ENCODE measurements at places on chromosomes 11 and 22.

DNA sequence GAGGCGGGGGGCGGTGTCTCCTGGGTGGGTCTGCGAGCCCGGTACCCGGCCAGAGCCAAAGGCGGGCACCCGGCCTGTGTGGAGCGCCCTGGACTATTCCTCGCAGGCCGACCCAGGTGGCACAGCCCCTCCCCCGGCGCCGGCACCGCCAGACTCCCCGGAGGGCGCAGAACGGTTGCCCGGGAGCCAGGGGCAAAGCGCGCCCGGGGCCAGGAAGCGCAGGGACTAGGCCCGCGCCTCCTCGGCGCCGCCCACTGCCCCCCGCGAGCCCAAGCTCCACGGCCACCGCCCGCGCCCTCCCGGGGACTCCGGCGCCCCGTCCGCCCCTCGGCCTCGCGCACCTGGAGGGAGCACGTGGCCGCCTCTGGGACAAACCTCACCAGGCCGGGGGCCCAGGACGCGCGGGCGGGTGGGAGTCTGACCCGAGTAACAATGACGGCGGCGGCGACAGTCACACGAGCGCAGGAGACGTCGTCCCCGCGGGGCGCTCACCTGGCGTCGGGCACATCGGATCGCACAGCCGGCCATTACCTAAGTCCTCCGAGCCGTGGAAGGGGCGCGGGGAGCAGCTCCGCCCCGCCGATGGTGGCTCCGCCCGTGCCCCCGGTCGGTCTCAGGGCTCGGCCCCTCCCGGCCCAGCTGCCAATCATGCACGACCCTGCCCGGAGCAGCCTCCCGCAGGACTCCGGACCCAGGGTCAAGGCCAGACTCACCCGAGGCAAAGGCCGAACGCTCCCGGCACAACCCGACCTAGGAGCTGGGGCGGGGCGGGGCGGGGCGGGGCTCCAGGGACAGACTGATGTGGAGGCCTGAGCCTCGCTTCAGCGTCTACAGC, 7.4 kb downstream of the PLXNB2 start:
- ATAC-seq: no peak

- ATAC-seq: no peak
Measured at GRCh38 chr22:44576311-44577260, 78.6 kb upstream of the RTL6 start.

GRCh38 chr22:16601437-16602223, 9.0 kb upstream of the CCT8L2 start:
- no peak for ATAC-seq

DNA sequence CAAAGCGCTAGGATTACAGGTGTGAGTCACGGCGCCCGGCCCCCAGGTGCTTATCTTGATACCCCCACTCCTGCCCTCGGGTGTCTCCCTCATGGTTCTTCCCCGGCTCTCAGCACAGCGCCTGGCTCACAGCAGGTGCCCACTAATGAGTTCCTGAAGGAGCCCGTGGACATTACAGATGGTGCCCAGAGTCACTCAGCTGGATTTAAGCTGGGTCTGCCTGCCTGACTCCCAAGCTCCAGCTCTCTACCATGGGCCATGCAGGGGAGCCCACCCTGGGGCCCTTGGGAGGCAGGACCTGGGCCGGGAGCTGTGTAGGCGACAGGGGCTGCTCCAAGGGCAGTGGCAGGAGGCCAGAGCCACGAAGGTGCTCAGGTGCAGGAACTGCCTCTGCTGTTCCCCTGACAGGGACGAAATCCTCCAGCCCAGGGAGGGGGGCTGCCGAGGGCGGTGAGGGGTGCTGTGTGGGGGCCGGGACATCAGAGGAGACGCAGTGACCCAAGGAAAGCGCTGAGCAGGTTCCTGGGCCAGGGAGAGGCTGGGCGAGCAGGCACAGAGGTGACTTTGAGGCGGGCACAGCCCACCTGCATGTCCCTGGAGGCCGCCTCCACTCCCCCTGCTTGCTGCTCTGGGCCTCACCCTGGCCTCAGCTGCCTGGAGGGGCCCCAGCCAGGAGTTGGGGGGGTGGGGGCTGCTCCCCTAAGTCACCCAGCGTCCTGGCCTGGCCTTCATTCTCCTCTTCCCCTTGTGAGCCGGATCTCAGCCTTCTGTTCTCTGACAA, 14.6 kb upstream of the FLRT1 start:
- no peak for ATAC-seq

DNA sequence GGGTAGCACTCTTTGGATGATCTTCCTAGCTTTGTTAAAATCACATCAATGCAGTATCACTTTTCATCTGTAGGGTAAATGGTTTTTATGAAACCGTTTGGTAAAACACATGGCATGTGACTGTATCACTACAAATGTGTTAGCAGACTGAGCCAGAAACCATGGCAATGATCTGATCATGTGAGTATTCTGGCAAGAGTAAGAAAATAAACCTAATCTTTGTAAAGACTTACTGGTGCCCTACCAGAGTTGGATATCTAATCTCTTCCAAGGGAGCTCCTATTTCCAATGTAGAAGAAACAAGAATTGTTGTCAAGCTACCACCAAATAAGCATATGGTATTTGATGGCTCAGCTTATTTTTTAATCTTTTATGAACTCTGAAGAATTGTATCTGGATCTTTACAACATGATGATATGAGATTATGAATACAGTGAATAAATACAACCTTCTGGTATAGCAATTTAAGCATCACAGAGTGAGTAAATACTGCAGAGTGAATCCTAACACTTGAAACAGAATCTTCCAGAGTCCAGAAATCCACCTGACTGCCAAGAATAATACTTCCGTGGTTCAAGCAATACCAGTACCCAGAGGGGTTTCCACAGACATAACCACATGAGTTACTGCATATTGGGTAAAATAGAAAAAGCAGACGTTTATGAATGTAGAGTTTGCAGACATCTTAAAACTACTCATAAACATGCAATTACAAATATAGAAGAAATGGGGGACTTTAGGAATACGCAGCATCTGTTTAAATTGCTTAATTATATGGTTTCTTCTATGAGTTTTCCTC, 238.8 kb downstream of the TTC28 start:
- ATAC-seq: no peak

GRCh38 chr11:124868331-124869274, 3.4 kb downstream of the ROBO3 start:
- no peak for ATAC-seq

- ATAC-seq: no peak
Measured at GRCh38 chr11:95499516-95500135, 268.6 kb upstream of the SESN3 start.

- no peak for ATAC-seq
Measured at GRCh38 chr11:370070-370941, 1.0 kb downstream of the B4GALNT4 start.

DNA sequence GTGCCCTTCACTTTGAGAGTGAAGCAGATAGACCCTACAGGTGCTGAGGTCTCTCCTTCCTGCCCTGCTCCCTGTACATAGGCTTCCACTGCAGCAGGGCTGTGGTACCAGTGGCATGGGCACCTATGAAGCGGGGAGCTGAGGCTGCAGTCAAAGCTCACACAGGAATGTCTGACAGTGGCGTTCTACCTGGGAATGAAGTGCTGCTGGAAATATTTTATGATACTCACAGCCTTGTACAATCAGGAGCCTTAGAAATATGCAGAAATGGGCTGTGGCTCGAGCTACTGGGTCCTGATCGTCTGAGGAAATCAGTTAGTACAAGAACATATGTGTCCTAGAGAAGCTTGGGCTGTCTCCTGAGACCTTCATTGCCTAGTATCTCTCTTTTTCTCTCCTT, 24.8 kb downstream of the MRPL16 start:
- no peak for ATAC-seq

GRCh38 chr22:42473484-42474193, 41.4 kb upstream of the NFAM1 start:
- no peak for ATAC-seq

DNA sequence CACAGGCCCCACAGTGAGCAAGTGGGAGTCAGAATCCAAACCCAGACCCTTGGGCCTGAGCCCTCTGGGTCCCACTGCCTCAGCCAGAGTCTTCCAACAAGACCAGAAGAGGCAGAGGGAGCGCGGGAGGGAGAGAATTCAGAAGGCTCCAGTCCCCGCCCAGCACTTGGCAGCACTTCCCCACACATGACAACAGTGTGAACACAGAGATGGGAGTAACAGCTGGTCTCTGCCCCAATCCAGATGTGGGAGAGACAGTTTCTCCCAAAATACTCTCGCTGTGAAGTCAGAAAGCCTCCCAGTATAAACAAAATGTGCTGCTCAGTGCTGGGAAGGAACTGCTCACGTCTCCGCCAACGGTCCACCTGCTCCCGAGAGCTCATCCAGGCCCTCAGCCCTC, 219.9 kb downstream of the MN1 start:
- no peak for ATAC-seq

GRCh38 chr11:2576549-2576948, 123.2 kb downstream of the KCNQ1OT1 start:
- ATAC-seq: no peak

DNA sequence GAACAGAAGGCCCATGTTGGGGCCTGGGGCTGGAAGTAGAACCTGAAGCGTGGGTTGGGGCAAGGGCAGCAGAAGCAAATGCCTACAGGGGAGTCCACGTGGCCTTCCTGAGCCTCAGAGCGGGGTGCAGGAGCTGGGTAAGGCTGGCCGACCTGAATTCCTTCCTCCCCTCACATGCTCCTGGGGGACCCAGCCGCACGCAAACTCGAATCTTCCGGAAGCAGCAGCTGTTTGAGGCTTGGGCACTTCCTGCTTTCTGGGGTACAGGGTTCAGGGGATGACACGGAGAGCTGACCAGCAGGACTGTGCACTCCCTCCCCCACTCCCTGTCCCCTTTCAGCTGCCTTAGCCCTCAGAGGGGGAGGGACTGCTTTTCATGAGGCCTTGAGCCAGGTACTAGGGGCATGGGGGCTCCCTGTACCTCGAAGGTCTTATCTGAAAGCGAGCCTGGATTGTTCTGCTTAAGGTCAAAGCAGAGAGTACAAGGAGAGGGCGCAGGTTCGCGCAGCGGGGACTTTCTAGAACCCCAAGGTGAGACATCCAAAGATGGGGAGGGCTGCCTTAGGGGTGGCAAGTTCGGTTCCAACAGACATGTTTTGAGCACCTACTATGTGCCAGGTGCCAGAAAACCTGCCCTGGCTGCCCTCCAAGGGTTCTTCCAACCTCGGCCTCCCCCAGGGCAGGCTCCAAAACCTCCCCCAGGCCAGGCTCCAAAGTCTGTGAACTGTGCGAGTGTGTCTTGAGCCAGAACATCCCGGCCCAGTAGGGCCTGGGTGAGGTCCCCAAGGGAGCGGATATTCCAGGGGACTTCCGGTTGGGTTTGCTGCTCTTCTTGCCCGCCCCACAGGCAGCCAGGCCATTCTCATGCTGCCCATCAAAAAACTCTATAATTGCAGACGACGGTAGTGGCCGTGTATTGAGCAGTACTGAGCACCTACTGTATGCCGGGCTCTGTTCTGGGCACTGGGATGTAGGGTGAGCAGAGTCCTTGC, 1.7 kb downstream of the NCF4 start:
- ATAC-seq: no peak

DNA sequence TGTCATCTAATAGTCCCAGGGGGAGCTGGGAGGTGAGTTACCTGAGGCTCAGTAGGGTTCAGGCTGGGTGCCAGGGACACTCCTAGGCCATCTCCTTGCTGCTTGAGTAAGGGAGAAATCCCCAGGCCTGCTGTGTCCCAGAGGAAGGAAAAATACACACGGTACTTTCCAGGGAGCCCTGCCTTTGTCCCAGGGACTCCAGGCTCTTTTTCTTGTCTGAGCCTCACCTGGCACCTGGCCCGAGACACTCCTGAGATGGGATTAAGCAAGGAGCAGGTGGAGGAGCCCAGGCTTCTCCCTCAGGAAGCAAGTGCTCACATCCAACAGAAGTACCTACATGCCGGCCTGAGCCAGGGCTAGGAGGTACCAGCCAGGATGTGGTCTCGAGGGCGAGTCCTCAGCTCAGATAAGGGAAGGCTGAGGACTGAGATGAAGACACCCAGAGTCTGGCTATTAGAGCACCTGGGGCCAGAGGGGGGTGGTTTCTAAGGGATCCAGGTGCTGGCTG, 899 bp upstream of the KLHDC7B start:
- no peak for ATAC-seq

- ATAC-seq: no peak
Measured at GRCh38 chr11:132865623-132866022, 666.7 kb downstream of the OPCML start.

DNA sequence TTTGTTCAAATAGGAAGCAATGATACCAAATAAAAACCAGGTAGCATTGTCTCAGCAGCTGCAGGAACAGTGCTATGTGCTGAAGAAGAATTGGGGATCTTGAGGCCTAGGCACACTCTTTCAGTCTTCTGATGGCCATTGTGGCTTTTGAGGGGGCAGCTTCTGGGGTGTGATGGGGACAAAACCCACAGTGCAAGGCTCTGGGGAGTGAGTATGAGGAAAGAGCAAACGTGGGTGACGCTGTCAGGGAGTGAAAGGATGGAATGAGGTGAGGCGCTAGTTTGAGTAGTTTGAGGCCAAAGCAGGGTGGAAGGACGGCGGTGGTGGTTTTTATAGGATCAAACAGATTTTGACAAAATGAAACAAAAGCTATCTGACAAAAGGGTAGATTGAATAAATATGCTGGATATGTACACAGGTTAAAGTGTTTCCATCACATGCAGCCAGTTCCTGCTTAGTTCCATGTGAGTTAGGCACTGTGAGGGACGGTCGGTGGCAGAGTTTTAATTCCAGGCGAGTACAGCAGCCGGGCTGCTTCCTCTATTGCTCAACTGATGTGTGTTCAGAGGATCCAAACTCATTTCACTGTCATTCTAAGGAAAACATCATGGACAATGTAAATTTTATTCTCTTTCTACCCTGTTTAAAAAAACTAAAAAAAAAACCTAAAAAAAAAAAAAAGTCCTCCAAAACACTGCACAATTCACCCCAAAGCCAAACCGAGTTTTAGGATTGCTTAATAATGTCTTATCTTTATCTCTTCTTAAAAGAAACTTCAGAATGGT, 18.9 kb downstream of the ADAMTS15 start:
- no peak for ATAC-seq

DNA sequence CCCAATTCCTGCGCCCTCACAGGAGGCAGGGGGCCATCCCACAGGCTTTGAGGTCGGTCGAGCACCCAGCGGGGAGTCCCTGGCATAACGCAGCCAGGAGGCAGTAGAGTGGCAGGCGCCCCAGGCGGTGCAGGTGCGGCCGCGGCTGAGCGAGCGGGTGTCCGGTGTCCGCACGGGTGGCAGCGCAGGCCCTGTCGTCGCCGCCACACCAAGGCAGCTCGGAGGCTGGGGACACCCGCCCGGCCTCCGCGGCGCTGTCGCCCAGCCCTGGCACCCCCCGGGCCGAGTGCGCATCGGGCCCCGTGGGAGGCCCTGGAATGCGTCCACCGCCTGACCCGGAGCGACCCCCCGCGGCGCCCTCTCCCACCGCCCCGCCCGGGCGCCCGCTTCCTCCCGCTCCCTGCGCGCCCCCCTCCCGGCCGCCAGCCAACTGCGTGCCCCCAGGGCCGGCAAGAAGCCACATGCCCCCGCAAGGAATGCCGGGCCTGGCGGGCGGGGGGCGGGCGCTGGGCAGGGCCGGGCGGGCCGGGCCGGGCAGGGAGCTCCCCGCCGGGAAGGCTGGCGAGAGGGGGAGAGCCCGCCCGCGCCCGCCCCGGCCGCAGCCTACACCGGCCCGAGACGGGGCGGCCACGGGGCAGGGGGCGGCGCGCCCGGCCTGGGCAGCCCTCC, 33.9 kb downstream of the PRDM11 start:
- peak; percentile 38 for ATAC-seq

- no peak for ATAC-seq
Measured at GRCh38 chr22:47388778-47389177, 626.3 kb downstream of the TBC1D22A start.
